Activated naive CD4-positive, alpha-beta T cell treated with anti-CD3 and anti-CD28 coated beads, Interleukin-2, amount 50 U/mL, for 72 hours (primary cell): ENCODE measurements at places on chromosomes 13 and 19. TPM values are rescaled to one million over a fixed set of nuclear protein-coding genes. Genes with fewer than 3 reads are reported as not detected.

Gene ANGPTL8
- total RNA-seq = not detected

Gene ANGPTL4
- 9.5 TPM for total RNA-seq

DNA sequence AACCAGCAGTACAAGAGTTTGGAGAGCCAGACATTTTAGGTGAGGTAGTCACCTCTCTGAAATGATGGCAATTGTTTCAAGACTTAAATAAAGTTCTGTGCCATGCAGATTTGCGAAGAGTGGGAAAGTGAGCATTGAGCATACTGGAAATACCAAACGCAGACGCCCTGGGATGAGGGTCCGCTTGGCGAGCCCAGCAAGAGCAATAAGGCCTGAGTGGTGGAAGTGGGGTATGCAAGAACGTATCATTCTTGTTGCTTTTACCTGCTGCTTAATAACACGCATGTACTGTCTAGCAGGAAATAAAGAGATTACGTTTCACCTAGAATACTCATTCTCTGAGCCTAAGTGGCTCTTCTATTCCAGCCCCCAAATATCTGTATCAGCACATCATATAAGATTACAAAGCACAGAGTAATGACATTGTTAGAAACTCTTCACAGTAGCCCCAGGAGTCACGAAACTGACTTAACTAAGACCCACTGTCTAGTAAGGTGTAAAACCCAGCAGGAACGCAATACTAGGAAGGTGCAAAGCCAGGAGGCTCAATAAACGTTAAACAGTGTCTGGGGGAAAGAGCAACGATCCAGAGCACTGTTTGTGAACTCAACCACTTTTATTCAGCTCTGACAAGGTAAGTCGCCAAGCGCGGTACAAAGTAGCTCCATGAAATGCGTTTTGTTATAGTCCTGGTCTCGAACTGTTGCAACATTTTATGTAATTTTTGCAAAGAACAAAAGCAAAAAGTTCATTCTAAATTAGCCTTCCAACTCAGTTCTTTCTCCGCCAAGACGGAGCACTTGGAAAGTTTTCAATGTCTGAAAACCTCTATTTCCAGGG lies 1.2 kb downstream of the RCBTB2 start:
- DNase-seq = no peak

GRCh38 chr19:12885749-12886650 lies 1.0 kb downstream of the KLF1 start:
- no peak for DNase-seq

Gene IGFL2
- not detected for total RNA-seq

Gene ZNF761
- total RNA-seq = 9.5 TPM

DNA sequence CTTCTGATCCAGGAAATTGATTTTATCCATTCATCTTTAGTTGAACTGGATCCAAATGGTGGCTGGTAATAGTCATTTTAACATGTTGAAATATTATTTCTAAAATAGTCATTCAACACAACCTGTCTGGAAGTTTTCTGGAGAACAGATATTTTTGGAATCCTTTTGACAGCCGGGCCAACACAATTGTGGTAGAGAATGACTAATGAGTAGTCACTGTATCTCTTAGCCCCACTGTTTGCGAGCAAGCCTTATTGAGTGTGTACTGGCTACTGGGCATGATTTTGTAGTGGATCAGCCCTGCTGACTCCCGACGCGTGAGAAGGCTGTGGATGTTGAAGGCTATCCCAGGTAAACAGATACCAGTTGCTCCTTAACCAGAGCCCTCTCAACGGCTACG lies 383.4 kb downstream of the ZNF536 start:
- no peak for DNase-seq

DNA sequence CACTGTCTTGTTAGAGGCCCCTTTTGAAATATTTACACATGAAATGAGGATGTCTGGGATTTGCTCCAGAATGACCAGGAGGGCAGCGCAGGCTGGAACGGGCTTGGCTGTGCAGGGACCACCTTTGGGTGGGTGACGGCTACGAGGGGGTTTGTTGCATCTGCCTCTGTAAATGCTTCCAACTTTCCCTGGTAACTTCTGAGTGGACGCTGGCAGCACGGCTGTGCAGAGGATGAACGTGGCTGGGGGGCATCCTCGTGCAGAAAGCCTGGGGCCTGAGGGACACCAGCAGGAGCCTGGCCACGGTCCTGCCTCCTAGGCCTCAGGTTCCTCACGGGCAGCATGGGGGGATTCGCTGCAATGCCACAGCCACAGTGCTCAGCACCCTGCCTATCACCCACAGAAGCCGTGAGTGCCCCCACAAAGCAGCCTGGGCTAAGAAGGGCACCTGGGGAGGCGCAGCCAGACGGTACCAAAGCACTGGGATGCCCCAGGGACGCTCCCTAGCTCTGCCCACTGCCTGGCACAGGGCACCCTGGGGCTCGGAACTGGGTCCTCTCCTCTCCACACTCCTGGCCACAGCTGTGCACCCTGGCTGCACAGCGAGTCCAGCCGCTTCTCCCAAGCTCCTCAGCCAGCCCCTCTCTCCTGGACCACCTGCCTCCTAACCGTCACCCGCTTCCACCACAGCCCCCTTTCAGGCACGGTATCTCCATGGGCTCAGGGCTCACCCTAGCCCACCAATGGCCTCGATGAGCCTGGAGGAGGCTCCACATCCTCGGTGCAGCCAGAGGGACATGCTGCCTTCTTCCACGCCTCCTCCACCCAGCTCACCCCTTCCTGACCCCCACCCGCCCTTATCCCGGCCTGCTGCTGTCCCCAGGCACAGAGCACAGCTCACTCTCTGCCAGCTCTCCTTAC lies 44.5 kb downstream of the MLLT1 start:
- DNase-seq = no peak

Gene KIR3DL2
- 1.1 TPM for total RNA-seq

Gene TMIGD2
- total RNA-seq = 45.2 TPM

DNA sequence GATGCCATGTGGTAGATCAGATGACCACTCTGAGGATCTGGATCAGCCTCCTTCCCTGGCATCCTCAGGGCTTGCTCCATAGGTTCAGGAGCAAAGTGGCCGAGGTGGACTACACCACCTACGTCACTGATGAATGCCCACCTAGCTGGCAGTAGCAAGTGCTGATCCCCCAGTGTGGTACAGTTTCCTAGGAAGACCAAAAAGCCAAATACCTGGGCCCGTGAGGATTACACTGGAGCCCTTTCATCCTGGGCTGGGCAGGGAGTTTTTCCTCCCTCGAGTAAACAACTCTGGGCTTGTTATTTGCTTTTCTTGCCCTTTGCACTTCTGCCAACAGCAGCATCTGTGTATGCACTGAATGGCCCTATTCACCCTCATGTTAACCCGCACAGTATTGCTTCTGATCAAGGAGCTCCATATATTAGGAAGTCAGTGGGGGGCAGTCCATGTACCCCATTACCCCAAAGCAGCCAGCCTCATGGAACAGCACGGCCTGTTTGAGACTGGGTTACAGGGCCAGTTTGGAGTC lies 3.3 kb upstream of the MYADM start:
- no peak for DNase-seq

Gene TMEM221
- not detected for total RNA-seq

Gene PLEKHJ1
- total RNA-seq = 69.9 TPM

Gene TTYH1
- 0.37 TPM for total RNA-seq

GRCh38 chr13:106104281-106104901 lies 431.1 kb downstream of the EFNB2 start:
- DNase-seq = no peak

Gene SLC6A16
- 2.3 TPM for total RNA-seq

DNA sequence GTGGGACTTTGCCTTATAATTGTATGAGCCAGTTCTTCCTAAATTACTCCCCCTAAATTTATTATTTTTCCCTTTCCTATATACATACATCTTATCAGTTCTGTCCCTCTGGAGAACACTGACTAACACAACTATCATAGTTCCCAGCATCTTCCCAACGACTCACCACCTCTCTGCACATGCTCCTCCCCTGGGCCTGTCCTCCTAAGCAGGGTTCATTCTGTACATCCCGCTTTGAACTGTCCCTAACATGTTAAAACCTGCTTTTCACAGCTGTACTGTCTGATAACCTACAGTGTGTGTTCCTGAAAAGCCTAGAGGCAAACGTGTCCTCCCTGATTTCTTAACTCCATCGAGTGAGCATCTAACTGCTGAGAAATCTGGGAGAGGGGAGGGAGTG lies 141.7 kb downstream of the EFNB2 start:
- no peak for DNase-seq

Gene LIM2
- total RNA-seq = not detected

DNA sequence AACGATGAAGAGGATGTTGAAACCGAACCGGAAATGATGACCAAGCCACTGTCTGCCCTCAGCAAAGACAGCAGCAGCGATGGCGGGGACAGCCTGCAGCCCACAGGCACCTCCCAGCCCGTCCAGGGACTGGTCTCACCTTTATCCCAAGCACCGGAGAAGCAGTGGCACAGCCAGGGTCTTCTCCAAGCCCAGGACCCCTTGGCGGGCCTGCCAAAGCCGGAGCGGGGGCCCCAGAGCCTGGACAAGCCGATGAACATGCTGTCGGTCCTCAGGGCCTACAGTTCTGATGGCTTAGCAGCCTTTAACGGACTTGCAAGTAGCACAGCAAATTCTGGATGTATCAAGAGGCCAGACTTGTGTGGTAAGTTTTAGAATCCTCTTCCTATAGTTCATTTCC lies 177.0 kb downstream of the ZNF536 start:
- DNase-seq = no peak

Gene POU2F2
- 39.6 TPM for total RNA-seq

DNA sequence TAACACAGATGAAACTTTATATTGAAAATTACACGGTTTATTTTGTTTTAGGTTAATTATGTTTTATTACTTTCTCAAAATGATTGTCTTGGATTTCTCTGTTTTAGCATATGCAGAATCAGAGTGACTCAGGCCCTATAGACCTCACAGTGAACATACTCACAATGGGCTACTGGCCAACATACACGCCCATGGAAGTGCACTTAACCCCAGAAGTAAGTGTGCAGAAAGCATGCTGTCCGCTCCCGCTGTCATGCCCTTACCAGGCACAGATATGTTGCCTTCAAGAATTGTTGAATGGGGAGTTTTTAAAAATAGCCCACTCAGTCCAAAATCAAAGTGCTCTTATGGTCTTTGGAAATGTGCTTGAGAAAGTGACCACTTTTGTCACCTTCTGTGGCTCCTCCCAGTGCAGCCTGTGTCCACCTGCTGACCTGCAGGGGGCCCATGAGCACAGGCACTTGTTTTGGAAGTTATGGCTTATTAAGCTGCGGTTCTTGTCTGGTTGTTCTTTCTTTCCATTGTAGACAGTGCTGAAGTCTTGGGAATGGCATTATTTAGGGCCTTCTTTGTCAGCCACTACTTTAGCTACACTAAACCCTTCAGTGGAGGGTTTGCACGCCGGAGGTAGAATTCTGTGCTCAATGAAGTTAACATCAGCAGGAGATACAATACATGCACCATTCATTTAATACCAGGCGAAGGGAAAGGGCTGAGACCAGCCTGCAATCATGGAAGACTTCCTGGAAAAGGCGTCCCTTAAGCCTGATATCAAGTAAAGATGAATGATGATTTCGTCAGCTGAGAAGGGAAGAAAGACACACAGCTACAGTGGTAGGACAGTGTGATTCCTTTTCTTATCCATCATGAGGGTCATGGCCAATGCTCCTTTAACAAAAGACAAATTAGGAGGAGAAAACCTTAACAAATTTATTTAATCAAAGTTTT lies 36.7 kb downstream of the CUL4A start:
- no peak for DNase-seq

GRCh38 chr19:56476651-56477428 lies at the start of gene ZNF667:
Gene ZNF667 (minus strand): TSS chr19:56477345. CDS start chr19:56462370, 14,975 bp downstream.
- DNase-seq = peak; percentile 58

GRCh38 chr19:53768401-53768800 lies 55.7 kb downstream of the NLRP12 start:
- DNase-seq = no peak

DNA sequence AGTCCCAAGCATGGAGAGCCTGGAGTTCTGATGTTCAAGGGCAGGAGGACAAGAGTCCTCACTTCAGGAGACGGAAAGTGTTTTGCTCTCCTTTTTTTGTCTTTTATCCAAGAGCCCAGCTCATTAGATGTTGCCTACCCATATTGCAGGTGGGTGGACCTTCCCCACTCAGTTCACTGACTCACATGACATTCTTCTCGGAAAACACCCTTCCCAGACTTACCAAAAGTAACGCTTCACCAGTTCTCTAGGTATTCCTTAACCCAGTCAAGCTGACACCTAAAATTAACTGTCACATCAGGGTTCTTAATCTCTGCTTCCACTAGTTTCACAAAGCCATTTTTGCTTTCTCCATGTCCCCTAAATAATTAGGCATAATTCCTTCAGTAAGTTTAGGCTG lies 2215.4 kb upstream of the PCDH20 start:
- no peak for DNase-seq

Gene TMEM150B
- total RNA-seq = not detected

- DNase-seq = no peak
Measured at GRCh38 chr19:38277969-38278680, 13.8 kb downstream of the SPINT2 start.

DNA sequence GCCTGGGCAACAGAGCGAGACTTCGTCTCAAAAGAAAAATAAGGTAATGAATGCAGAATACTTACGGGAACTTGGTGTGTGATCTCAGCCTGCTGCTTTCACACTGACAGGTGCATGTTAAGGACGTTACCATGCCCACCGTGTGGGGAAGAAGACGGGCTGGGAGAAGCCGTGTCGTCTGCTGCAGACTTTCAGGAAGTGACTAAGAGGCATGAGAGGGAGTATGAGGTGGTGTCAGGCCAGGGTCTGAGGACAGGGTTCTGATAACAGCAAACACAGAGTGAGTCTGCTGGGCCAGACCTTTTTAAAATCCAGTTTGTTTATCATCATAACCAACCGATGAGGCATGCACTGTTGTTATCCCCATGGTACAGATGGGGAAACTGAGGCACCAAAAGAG lies 13.6 kb upstream of the GALP start:
- DNase-seq = peak; percentile 28

- no peak for DNase-seq
Measured at GRCh38 chr13:111114362-111115060, 599 bp upstream of the ARHGEF7 start.

DNA sequence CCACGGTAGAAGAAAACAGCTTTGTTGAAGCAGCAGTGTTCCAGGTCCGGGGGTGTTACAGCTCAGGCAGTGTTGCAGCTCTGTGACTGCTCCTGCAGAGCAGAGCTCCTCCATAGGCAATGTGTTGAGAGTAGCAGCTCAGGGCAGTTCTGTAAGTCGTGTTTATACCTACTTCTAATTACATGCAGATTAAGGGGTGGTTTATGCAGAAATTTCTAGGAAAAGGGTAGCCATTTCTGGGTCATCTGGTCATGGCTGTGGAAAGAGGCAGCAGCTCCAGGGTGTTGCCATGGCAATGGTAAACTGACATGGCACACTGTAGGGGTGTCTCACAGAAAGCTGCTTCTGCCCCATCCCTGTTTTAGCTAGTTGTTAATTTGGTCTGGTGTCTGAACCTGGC lies 316.4 kb downstream of the GPC5 start:
- no peak for DNase-seq

GRCh38 chr19:55455576-55456235 lies 5.7 kb downstream of the ISOC2 start:
- no peak for DNase-seq

Gene WDR62
- total RNA-seq = 84.0 TPM

- no peak for DNase-seq
Measured at GRCh38 chr19:6023085-6023682, 45.2 kb upstream of the RANBP3 start.

Gene ZNF878
- total RNA-seq = 0.59 TPM
